ENCODE measurements at places on chromosomes 11 and 22.

DNA sequence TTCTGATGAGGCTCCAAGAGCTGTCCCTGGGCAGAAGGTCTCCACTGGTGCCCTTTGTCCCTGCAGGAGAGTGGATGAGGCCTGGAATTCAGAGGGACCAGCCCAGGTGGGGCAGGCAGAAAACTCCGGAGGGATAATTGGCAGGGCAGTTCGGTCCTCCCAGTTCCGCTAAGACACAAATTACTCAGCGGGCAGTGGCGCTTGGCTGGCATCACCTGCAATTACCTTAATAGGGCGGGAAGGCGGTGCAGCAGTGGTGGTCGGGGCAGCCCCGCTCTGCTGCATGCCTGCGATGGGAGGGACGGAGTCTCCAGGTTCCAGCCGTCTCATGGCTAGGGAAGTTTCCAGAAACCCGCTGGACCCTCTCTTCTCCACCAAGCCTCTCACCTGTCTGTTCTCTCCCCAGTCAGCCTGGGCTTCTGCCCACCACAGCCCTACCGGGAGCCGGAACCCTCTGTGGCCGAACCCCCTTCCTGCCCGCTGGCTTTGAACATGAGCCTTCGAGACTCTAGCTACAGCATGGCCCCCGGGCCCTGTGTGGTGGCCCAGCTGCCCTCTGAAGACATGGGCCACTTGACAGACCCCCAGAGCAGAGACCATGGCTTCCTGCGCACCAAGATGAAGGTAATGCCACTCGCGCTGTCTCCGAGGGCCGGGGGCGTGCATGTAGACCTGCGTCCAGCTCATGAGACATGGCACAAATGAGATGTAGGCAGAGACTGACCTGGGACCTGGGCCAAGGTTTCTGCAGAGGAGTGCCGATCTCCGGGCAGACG, 7.0 kb downstream of the OVOL1 start:
- no peak for DNase-seq

DNA sequence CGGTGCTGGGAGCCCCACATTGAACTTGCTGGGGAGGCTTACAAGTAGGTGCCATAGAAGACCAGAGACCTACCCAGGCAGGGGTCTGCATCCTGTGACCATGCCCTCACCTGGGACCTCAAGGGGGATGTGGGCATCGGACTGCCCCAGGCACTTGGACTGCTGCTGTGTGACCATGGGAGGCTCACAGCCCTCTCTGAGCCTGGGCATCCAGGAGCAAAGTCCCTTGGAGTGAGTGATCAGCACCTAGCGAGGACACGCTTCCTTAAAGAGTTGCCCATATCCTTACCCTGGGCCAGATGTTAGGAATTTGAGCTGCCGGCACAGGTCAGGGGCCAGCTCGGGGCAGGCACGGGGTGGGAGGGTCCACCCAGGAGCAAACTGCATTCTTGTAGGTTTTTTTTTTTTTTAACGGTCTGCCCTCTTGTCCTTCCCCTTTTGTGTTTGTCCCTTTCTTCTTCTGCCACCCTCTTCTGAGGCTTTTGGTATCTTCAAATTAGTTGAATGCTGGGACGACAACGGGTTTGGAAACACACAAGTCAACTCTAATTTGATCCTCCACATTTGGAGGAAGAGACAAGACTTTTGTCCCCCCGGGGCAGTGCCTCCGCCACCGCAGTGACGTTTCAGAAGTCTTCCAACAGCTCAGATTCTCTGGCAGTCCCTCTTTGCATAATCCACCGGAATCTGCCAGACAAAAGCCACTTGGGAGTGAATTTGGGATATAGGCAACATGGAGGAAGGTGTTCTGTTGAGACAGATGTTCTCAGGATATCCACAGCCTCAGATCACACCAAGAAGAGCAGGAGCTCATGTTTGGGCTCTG, 46.1 kb upstream of the LINC01488 start:
- DNase-seq = no peak

DNA sequence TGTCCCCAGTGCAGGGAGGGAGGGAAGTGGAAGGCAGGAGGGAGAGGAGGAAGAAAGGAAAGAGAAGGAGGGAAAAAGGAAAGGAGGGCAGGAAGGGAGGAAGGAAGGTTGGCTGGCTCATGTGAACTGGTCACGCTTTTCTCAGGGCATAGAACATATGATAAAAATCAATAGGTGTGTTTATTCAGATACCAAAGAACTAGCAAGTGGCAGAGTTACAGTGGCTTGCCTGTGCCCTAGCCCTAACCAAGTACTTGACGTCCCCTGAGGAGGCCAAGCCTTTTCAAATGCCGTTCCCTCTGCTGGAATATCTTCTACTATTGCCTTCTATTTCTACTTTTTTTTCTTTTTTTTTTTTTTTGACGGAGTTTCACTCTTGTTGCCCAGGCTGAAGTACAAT, 33.5 kb downstream of the CHRDL2 start:
- DNase-seq = no peak

GRCh38 chr11:47552056-47552565, 821 bp downstream of the CELF1 start:
- peak; percentile 50 for DNase-seq

GRCh38 chr11:134097166-134097565, 28.3 kb downstream of the JAM3 start:
- DNase-seq = no peak

DNA sequence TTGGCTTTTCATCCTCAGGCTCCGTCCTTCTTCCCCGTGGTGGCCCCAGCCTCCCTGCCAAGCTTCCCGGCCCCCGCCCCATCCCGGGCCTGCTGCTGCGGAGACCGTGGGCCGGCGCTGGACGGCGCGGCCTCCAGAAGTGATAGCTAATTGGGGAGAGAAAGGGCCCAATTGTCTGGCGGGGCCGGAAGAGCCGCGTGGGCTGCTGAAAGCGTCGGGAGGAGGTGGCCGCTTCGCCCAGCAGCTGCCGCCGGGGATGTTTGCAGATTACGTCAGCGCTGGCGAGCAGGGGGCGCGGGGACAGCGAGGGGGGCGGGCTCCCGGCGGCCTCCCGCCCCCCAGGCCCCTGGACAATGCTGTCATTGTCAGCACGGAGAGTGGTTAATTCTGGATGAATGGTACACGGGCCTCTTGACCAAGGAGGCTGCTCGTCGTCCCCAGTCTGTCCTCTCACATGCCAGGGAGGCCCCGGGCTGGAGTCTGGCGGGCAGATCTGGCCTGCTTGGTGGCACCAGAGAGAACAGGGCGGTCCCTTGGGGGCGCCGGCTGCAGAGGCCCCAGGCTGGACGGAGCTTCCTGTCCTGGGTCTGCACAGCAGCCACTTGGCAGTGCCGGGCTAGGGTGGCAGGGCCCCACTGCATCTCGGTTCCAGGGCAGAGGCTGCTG, 1.6 kb downstream of the SMIM38 start:
- peak; percentile 7 for DNase-seq

- DNase-seq = peak; percentile 30
Observed at GRCh38 chr11:7278314-7278917, 26.7 kb downstream of the SYT9 start.

DNA sequence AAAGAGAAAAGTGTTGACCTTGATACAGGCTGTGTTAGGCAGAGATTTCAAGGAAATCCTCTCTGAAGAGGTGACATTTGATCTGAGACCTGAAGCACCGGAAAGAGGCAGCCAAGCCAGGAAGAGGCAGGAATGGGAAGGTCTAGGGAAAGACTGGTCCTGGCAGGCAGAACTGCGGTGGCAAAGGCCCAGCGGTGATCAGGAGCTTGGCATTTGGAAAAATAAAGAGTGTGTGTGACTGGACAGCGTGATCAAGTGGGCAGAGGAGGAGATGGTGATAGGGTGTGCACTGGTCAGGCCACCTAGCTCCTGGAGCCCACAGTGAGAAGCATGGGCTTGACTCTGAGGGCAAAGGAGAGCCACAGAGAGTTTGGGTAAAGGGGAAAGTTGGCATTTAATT, 27.2 kb upstream of the GAB4 start:
- no peak for DNase-seq

GRCh38 chr11:115941481-115941993, 437.3 kb upstream of the CADM1 start:
- no peak for DNase-seq

GRCh38 chr11:98736833-98737232, 283.9 kb upstream of the CNTN5 start:
- DNase-seq = no peak

GRCh38 chr11:104028476-104029263, 7.8 kb upstream of the DDI1 start:
- DNase-seq = no peak

GRCh38 chr22:49668402-49668801, 159.3 kb downstream of the BRD1 start:
- DNase-seq = no peak

DNA sequence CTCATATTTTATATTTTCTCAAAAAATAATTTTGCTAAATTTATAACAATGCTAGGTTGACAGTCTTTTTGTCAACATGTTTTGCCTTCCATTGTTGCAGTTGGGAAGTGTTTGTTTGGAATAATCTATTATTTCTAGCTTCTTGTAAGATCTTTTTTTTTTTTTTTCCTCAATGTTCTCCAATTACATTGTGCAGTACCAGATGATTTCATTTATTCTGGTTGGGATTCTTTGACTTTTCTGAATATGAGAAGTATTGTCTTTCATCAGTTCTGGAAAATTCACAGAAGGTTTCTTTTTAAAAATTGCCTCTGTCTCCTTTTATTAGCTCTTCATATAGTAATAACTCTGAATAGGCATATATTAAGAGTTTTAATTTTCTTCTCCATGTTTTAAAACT, 245.4 kb downstream of the DYNC2H1 start:
- DNase-seq = no peak

- DNase-seq = no peak
Observed at GRCh38 chr11:134401825-134402809, 9.9 kb downstream of the B3GAT1 start.

DNA sequence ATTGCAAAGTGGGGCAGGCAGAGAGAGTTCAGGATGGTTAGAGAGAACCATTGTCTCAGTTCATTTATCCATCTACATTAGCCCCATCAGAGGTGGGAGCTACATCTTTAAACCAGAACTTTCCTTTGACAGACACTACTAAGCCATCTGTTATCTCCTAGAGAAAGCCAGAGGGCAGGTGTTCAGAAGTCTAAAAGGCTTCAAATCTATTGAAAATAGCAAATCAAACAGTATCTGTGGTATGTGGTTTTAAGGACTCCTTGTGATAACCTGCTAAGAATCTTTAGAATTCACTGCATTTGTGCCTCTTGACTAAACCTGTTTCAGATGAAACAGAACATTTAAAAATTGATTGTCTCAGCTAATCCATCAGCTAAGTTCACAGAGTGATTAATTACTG, 43.9 kb upstream of the PARVG start:
- DNase-seq = no peak

- DNase-seq = no peak
Observed at GRCh38 chr22:20315337-20316216, 4.3 kb downstream of the DGCR6L start.

GRCh38 chr11:80814813-80815212, 1374.0 kb upstream of the TENM4 start:
- no peak for DNase-seq

GRCh38 chr11:78460471-78460870, 42.9 kb upstream of the GAB2 start:
- no peak for DNase-seq

- no peak for DNase-seq
Observed at GRCh38 chr22:19816372-19817119, 38.1 kb downstream of the GNB1L start.

DNA sequence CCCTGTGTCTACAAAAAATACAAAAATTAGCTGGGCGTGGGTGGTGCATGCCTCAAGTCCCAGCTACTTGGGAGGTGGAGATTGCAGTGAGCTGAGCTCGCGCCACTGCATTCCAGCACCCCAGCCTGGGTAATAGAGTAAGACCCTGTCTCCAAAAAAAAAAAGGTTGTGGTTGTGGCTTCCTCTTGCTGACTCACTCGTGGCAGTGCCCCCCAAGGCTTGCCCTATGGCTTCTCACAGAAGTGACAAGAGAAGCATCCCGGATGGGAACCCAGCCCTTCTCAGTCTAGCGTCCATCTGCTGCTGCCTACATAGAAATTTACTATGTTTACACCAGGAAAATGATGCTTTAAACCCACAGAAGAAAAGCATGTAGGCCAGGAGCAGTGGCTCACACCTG, 68.5 kb upstream of the PITPNB start:
- no peak for DNase-seq

DNA sequence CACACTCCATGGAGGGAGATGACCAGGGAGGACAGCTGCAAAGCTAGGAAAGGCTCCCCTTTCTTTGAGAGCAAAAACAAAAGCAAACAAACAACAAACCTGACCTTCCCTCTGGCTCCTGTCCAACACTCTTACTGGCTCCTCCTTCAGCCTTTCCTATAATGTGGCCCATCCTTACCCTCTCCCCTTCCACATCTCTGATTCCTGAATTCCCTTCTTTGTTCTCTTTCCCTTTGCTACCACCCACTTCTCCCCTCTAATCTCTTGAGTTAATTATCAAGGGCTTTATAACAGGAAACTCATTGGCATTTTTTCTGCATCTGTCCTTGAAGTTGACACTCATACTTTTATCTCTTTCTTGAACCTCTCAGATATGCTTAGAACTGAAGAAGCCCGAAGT, 56.3 kb downstream of the ZNF280B start:
- no peak for DNase-seq

GRCh38 chr11:102868339-102868738, 6.4 kb downstream of the MMP12 start:
- no peak for DNase-seq

- no peak for DNase-seq
Observed at GRCh38 chr11:17762309-17762974, 27.9 kb downstream of the KCNC1 start.

GRCh38 chr11:65554057-65554818, 3.9 kb downstream of the LTBP3 start:
- DNase-seq = no peak
